DMS 273 treated with DMSO at 0.1 percent for 48 hours (cell line): ENCODE measurements at places on chromosomes 7 and 10.
A peak's percentile ranks its signal among the peaks of the same experiment; 100 is the strongest.

- peak; percentile 22 for DNase-seq
Measured at GRCh38 chr7:105222953-105223352, 165.8 kb downstream of the SRPK2 start.

- DNase-seq: no peak
Measured at GRCh38 chr10:84563355-84563754, 235.0 kb downstream of the CCSER2 start.

DNA sequence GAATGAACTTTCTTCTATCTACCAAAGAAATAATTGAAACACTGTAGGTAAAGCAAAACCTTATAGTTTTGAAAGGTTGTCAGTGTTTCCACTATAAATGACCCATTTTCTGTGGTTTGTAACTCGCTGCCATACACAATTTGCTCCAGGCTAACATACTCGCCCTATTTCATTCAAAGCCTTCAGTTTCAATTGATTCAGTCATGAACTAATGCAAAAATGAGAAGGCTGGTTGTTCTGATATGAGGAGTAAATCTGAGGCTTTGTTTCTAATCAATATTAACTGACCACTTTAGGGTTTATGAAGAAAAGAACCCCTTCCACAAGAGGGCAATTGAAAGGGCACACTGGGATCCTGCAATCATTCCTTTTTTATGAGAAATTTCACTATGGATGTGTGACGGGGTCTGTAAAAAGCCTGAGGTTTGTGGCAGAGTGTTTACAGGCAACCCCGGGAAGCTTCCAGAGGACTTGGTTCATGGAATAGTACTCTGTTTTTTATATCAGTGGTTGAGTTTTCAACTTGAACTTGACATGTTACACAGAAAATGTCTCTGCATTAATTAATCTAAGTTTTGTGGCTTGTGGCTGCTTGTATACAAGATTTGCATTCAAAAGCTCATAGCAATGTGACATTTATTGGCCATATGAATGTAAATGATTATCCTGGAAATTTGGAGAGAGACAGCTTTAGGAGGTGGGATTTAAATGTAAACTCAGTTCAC is 133.2 kb downstream of the NRP1 start:
- no peak for DNase-seq

GRCh38 chr10:61642150-61642571 is 20.6 kb upstream of the CABCOCO1 start:
- no peak for DNase-seq

GRCh38 chr10:78299851-78300468 is 266.3 kb downstream of the RPS24 start:
- no peak for DNase-seq

- no peak for DNase-seq
Measured at GRCh38 chr7:42210333-42210732, 26.7 kb downstream of the GLI3 start.

- DNase-seq: no peak
Measured at GRCh38 chr7:42687211-42688055, 224.4 kb downstream of the C7orf25 start.

- peak; percentile 11 for DNase-seq
Measured at GRCh38 chr7:148242294-148242821, 348.2 kb upstream of the C7orf33 start.

DNA sequence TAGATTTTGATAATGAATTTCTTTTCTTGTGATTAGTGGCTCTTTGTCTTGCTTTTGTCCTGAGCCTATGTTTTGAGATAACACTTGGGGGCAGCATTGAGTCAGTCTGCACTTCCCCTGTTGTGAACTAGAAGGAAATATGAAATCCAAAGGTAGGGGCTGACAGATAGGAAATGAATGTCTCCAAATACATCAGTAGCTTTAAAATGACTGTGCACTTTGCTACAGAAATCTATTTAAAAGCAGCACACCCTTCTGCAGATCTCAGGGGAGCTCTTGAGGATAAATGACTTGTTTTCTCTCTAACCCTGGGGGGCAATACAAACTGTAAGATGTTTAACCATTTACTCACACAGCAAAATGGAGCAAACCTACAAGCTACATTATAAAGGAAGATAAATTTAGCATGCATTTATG is 176.0 kb upstream of the MYO3A start:
- DNase-seq: no peak

- peak; percentile 32 for DNase-seq
Measured at GRCh38 chr7:95687759-95688343, 84.5 kb upstream of the DYNC1I1 start.

GRCh38 chr10:29424017-29424416 is 135.1 kb downstream of the LYZL1 start:
- no peak for DNase-seq

GRCh38 chr7:17041324-17041723 is 159.5 kb upstream of the AGR3 start:
- DNase-seq: no peak

- DNase-seq: no peak
Measured at GRCh38 chr7:124758327-124758726, 7.3 kb downstream of the GPR37 start.

DNA sequence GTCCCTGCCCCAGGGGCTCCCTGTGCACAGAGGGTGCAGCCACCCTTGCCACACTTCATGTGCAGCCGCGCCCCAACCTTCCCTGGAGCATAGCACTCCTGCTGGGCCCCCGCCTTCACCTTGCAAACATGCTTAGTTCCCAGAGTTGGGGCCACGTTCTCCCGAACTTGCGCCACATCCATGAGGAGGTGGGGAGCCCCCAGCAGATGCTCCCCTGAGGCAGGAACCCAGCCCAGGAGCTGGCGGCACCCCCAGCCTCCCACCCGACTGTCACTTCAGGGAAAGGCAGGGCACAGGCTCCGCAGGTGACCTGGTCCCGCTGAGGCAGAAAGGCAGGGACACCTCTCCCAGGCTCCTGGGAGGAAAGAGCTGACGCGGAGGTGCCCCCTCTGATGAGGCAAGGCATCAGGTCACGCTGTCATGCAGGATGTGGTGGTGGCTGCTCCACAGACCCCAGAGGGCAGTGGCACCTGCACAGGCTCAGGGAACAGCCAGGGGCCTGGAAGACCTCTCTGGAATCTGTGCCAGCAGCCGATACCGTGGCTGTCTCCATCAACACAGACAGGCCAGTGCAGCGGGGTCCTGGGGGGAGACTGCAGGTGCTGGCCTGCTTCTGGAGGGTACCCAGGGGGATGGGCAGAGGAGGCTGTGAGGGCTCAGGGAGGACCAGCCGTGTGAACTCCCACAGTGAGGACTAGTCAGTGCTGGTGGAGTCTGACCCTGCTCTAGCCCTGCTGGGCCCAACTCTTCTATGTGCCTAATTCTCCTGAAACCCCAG is 221.3 kb downstream of the MAD1L1 start:
- no peak for DNase-seq

DNA sequence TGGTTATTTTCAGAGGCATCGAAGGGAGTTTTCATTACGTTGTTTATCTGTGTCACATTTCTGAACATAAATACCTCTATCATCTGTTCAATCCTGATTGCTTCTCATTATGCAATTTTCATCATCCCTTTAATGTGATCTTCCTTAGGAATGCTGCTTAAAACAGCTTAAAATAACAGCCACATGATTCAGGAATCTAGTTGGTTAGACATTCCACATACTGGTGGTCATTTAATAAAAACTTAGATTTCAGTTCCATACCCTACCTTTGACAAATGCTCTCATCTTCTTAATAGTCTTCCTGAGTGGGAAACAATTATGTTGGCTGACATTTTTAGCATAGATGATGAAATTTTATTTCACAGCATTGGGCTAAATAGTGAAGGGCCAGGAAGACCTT is 191.3 kb upstream of the CDCA7L start:
- DNase-seq: no peak

- DNase-seq: no peak
Measured at GRCh38 chr10:75110006-75110632, 1.3 kb upstream of the SAMD8 start.

DNA sequence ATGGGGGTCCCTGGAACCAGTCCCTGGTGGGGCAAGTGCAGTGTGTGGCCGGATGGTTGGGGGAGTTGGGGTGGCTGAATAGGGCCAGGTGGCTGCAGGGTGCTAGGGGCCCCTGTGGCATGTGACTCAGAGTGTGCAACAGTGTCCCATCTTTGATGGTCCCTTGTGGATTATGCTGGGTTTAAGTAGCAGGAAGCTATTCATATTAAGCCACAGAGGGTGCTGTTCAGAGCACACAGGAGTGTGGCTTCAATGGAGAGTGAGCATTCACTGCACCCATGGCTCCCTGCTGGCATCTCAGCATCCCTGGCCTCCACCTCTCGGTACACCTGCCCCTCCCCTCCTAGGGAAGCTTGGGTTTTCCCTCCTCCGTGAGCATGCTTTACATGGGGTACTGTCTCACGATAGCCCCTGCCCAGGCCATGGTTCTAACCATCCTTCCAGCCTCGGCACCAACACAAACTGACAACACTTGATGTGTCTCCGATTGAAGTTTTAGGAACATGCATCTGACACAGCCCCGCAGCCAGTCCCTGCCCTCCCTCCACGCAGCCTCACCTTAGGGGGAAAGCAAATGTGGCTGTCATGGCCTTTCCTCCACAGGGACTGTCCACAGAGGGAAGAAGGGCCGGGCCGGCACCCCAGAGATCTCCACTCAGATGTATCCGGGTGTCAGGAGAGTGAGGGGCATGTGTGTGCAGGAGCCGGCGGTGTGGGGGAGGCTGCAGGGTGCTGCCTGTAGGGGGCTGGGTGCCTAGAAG is 30.4 kb upstream of the PPIF start:
- no peak for DNase-seq

DNA sequence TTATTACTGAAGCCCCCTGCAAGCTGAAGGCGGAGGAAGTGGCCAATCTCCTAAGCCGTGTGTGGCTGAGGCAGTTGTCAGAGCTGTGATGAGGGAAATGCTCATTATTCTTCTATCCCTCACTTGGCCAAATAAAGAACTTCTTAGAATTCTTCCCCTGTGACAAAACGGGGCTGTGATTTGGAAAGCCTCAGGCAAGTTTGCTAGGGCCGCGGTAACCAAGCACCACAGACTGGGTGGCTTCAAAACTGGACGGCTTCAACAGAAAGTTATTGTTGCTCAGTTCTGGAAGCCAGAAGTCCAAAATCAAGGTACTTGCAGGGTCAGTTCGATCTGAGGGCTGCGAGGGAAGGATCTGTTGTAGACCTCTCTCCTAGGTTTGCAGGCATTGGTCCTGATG is 72.3 kb upstream of the STEAP1B start:
- no peak for DNase-seq

DNA sequence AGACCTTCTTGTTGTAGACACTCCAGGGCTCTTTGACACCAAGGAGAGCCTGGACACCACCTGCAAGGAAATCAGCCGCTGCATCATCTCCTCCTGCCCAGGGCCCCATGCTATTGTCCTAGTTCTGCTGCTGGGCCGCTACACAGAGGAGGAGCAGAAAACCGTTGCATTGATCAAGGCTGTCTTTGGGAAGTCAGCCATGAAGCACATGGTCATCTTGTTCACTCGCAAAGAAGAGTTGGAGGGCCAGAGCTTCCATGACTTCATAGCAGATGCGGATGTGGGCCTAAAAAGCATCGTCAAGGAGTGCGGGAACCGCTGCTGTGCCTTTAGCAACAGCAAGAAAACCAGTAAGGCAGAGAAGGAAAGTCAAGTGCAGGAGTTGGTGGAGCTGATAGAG is 5.5 kb downstream of the GIMAP7 start:
- no peak for DNase-seq

DNA sequence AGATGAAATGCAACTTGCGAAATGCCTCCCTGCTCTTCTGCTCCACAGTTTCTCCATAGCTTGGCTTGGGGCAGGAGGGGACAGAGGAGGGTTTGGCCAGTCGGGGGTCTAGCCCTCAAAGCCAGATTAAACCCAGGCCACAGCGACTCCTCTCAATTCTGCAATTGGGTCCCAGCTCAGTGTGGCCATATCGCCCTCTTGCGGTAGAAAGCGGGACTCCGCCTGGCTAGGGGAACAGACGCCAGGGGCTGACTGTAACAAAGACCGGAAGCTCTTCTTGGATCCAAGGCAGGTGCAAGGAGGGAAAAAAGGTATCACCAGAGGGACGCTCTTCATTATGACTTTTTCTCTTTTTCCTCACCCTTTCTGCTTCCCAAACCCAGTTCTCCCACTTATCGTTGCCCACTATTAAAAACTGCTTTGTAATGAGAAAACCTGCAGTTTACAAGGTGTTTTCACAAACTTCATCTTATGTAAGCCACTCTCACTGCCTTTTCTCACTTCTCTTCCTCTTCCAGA is 36.6 kb upstream of the TNPO3 start:
- no peak for DNase-seq

DNA sequence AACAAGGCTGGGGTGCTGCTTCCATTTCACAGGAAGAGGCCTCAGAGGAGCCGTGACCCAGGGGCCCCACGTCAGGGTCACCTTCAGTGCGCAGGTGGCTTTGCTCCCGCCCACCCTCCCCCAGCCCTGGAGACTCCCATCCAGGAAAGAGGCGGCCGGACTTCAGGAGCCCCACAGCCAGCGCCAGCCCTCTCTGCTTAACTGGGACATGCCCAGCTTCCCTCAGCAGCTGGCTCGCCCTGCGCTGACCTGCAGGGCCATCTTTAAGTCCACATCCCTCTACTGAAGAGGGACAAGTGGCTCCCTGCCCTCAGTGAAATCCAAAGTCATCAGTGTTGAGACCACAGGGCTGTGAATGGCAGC is 141.9 kb upstream of the PPP2R2D start:
- no peak for DNase-seq

- no peak for DNase-seq
Measured at GRCh38 chr7:7972128-7972527, 3.5 kb downstream of the GLCCI1 start.

GRCh38 chr7:35544028-35544742 is 150.8 kb downstream of the HERPUD2 start:
- DNase-seq: no peak

DNA sequence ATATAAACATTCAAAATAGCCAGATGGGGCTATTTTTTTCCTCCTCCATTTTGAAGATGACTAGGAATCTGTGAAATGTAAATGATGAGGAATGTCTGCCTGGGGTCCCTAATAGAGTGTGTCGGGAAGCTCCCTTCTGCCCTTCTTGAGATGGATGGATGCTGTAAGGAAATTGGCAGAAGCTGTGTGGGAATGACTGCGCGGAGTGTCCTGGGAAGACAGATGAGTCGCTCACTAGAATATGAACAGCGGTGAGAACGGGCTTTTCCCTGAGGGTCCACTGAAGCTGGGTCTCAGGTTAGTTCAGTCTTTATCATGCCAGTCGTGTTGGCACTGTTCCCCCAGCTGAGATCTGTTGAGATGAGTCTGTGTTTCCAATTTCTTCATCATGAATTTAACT is 75.1 kb upstream of the PLPP4 start:
- no peak for DNase-seq

GRCh38 chr7:134474828-134475227 is 15.9 kb upstream of the AKR1B1 start:
- no peak for DNase-seq

- DNase-seq: no peak
Measured at GRCh38 chr7:151456782-151457181, 16.8 kb upstream of the CRYGN start.

GRCh38 chr7:150972023-150972468 is 6.1 kb downstream of the KCNH2 start:
- peak; percentile 49 for DNase-seq

DNA sequence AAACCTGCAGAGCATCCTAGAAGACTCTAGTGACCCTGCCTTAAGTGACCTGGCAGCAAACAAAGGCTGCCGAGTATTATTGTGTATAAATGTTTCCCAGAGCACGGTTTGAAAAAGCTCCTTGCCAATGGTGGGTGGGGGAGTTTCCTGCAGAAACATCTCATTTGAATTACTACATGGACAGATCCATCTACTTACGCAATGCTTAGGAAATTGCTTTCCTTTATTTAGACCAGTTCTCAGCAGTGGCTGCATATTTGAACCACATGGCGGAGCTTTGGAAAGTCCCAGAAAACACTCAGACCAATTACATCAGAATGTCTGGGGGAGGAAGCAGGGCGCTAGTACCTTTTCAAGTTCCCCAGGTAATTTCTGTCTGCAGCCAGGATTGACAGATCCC is 560.9 kb downstream of the SDK1 start:
- no peak for DNase-seq
